ENCODE measurements at places on chromosomes 6 and 20.

GRCh38 chr6:165652766-165653165 lies 10.3 kb downstream of the PDE10A start:
- no peak for DNase-seq

GRCh38 chr6:119385994-119386393 lies 36.4 kb upstream of the MAN1A1 start:
- no peak for DNase-seq

DNA sequence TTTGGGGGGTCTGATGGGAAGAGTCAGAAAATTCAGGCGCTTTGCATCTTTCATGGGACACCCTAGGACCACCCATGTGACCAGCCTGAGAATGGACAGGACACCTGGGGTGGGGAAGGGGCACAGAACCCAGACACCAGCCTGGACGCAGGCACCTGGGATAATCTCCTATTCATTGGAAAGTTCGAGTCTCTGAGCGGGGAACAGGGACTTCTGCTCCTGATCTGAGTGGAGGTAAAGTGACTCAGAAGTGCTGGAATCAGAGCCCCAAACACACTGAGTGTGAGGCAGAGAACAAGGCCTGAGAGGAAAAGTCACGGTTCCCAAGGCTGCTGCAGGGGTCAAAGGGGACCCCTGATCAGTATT lies 1.4 kb downstream of the HLA-B start:
- DNase-seq: no peak

DNA sequence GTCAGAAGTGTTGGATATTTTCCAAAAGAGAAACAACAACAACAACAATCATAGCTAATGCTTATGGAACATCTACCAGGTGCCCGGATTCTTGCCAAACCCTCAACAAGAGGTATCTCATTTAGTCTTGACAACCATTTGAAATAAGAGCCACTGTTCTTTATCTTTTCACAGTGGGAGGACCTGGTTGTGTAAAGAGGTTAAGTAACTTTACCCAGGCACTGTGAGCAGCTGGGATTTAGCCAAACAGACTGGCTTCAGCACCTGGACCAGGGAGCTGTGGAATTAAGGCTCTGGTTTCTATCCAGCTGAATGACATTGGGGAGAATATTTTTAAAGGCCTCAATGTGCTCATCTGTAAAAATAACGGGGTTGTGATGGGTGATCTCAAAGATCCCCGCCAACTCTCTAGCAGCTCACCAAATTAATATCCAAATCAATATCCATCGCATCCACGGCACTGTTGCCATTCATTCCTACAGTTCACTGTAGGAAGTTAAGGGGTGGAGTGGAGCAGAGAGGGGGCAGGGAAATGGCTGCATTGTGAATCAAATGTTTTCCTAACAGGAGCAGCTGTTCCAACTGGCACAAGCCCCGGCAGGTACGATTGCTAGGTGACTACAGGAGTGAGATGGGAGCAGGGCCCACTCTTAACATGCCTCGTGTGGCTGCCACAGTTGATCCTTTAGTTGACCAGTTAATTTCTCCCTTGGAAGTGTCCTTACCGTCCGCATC lies 61.8 kb downstream of the GCNT2 start:
- no peak for DNase-seq

DNA sequence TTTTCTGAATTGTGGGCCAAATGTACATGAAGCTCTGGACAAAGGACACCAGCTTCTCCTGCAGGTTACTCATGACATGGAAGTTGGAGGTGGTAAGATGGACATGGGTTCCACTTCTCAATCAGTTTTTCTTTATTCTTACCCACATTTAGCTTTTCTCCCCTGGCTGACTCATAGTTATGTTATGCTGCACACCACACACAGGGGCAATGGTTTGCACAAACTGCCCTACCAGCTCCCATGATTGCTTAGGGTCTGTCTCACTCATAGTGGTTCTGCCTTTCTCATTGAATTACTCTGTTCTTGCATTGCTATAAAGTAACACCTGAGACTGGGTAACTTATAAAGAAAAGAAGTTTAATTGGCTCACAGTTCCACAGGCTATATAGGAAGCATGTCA lies 4.5 kb upstream of the CD109 start:
- no peak for DNase-seq
